ENCODE measurements at places on chromosomes 5 and 9. TPM values are rescaled to one million over a fixed set of nuclear protein-coding genes. Genes with fewer than 3 reads are reported as not detected.

GRCh38 chr5:109711673-109712072, 21.9 kb downstream of the MAN2A1 start:
- no peak for DNase-seq

GRCh38 chr9:38414040-38414723, 10.1 kb downstream of the IGFBPL1 start:
- DNase-seq, result no peak

DNA sequence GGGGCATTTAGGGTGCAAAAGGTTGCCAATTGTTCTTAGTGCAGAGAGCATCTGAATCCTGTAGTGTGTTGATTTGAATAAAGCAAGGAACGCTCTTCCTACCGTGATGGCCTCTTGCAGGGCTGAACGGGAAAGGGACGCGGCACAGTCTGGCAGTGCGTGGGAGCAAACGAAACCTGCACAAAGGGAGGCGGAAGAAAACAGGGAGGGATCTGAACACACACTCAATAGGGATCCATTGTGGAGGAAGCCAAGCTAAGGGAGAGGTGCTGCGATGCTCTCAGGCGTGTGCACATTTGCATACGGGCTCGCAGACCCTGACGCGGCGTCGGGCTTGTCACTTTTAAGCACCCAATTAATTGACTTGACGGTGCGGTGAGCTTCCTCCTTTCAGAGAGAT, 414.0 kb upstream of the IRX1 start:
- no peak for DNase-seq

The STING1 gene
- total RNA-seq, result 212 TPM
